Stimulated activated CD4-positive, alpha-beta T cell treated with anti-CD3 and anti-CD28 coated beads, Interleukin-4, amount 100 ng/mL, for 4 hours (primary cell): ENCODE measurements at places on chromosomes 3 and 15.

DNA sequence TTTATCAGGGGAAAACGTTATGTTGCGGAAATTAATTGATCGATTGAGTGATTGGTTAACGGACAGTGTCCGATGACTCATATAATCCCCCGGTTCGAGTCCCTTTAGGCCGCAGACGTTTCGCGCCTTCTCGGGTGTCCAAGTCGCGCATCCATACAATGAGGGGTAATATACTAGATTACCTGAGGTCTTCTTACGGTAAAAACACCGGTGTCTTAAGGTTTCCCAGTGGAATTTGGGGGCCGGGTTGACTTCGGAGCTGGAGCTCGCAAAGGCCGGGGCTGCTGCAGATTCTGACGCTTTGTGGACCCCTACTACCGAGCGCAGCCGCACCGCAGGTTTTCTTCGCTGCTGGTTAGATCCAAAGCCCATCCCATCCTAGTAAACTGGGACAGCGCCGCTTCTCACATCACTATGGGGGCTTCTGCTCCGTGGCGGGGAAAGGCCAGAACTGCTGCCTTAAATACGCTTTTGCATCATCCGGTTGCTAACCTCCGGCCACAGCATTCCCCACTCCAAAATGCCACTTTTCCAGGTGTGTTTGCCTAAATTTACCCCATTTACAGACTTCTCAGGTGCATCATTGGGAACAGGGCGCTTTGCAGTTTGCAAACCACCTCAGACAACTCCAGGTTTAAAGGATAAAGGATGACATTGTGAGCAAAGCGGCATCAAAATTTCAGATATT, 858 bp upstream of the SACM1L start:
- DNase-seq: no peak

- DNase-seq: no peak
Measured at GRCh38 chr15:43934480-43934879, 107.7 kb downstream of the WDR76 start.

DNA sequence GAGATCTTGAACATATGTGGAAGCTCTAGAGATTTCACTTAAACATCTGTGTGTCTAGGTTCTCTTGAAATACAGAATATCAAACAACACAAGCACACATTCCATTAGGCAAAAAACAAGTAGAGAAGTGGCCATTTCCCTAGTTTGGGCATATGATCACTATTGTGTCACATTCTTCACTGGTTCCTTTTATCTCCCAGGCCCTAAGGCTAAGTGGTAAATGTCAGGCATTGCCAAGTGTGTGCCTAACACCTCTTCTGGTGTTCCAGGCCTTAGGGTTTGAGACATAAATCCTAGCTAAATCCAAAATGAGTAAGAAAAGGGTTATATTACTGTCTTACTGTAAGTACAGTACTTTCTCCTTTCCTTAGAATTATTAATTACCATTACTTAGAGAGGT, 880.1 kb downstream of the PDCD6IP start:
- no peak for DNase-seq

- no peak for DNase-seq
Measured at GRCh38 chr15:50259276-50259675, 6.2 kb downstream of the HDC start.

DNA sequence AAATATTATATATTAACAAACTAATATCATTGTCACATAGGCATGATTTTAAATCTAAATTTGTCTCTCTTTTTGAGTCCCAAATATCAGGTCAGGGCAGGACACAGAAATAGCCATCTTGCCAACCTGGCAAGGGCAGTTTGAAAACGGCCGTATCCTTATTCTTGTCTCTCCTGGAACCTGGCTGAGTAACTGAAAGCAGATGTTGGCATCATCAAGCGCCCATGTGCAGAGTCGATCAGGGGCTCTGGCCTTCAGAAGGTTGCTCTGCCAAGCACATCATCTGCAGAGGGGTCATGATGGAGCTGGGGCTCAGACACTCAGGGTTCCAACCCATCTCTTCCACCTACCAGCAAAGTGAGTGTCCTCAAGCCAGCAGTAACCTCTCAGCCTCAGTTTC, 55.2 kb upstream of the OCA2 start:
- DNase-seq: no peak

DNA sequence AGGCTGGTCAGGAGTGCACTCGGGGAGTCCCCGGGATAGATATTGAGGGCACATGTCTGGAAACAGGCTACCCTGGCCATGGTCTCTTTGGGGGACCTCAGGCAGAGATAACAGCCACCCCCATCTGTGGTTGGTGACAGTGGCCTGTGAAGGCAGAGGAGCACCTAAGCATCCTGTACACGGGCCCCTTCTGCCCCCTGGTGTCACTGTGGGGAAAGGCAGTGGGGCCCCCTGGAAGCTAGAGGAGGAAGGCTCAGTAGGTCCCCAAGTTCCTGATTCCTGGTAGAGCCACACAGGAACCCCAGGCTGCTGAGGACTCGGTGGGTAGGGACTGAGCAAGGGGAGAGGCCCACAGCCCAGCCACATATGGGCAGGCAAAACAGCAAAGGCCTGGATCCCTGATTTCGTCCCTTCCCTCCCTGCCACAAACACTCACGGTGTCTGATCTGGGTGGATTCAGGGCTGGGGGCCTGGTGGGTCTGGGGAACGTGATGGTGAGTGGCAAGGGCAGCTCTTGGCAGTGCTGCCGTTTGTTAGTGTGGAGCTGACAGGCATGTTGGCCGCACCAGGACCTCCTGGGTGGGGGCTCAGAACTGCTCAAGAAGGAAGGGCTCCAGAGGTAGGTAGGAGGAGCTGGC, 14.1 kb upstream of the CXCR6 start:
- peak; percentile 48 for DNase-seq

- DNase-seq: no peak
Measured at GRCh38 chr15:48031466-48031865, 89.3 kb upstream of the SLC24A5 start.
